ENCODE measurements at places on chromosomes 1 and 21.

DNA sequence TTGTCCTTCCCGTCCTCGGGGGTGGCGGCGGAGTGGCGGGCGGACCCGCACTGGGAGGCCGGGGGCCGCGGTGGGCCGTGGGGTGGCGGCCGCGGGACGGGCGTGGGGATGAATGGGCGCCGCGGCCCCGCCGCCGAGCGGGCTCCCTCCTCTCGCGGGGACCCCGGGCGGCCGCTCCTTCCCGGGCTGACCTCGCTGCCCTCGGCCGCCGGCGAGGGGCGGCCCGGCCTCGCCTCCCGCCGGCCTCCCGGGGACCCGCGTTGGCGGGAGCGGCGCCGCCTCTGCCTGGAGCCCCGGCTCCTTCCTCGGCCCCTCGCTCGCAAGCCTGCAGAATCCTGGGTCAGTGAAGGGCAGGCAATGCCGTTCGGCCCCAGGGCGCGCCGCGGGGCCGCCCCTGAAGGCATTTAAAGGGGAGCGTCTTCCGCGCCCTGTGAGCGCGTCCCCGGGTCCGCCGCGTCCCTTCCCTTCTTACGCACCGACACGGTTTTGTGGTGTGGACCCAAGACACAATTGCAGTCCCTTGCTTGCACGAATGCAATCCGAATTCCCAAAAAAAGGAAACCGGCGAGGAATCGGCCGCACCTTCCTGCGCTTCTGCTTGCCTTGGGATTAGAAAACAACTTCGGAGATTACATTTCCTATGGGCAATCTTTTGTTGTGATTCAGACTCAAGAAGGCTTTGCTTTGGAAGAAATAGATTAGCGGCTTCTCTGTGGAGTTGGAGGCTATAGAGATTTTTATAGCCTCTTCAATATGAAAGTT is 776 bp downstream of the ITSN1 start:
- DNase-seq: peak; percentile 50

DNA sequence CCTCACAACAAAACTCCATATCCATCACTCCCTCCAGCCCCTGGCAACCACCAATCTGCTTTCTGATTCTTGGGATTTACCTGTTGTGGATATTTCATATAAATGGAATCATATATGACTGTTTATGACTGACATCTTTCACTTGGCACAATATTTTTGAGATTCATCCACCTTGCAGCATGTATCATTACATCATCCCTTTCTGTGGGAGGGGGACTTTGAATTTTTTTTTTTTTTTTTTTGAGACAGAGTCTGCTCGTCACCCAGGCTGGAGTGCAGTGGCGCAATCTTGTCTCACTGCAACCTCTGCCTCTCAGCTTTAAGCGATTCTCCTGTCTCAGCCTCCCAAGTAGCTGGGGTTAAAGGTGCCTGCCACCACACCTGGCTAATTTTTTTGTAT is 128.2 kb downstream of the ITSN1 start:
- DNase-seq: no peak

GRCh38 chr1:165686971-165687433 is 11.4 kb downstream of the ALDH9A1 start:
- no peak for DNase-seq

DNA sequence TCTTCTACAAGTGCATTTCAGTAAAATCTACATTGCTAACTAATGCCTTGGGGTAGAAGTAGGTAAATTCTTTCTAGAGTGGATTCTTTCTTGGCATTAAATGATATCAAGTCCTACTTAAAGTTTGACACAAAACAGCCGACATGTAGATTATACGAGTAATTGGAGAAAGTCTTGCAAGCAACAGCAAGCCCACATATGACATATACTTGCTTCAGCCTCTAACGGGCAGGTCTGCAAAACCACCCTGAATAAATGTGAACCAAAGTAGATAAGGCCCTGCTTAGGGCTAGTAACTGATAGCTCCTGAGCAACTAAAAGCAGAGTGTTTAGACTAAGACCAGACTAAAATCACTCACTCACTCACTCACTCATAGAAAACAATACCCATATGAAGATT is 203.2 kb downstream of the LTN1 start:
- DNase-seq: no peak

- DNase-seq: no peak
Observed at GRCh38 chr21:31397030-31397429, 53.0 kb upstream of the TIAM1 start.

DNA sequence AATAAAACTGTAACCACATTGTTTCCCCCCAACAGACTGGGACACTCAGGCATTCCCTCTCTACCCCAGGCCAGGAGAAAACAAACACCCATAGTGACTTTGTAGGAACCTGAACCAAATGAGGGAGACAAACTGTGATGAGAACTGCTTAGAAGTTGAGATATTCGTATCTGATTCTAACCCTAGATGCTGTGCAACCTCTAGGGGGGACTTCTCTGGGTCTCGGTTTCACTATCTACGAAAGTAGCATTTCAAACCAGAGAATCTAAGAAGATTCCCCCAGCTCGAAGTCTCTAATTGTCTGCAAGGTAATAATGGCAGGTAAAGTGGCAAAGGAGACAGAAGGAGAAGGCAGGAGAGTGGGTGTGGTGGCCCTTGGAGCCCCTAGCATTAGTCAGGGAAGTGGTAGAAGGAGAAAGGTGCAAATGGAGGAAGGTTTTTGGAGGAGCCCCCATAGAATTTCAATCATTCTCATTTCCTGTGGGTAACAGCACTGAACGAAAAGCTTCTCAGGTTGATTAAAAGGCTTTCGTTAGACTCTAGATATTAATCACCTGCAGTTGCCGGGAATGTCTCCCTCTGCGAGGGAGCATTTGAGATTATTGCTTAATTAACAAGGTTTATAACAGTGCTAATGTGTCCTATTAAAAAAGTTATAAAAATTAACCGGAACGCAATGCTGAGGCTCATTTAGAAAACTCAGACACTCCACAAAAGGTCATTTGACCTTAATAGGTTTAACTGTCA is 46.4 kb downstream of the BEND5 start:
- no peak for DNase-seq

GRCh38 chr1:29251164-29252124 is 15.1 kb downstream of the PTPRU start:
- DNase-seq: no peak

DNA sequence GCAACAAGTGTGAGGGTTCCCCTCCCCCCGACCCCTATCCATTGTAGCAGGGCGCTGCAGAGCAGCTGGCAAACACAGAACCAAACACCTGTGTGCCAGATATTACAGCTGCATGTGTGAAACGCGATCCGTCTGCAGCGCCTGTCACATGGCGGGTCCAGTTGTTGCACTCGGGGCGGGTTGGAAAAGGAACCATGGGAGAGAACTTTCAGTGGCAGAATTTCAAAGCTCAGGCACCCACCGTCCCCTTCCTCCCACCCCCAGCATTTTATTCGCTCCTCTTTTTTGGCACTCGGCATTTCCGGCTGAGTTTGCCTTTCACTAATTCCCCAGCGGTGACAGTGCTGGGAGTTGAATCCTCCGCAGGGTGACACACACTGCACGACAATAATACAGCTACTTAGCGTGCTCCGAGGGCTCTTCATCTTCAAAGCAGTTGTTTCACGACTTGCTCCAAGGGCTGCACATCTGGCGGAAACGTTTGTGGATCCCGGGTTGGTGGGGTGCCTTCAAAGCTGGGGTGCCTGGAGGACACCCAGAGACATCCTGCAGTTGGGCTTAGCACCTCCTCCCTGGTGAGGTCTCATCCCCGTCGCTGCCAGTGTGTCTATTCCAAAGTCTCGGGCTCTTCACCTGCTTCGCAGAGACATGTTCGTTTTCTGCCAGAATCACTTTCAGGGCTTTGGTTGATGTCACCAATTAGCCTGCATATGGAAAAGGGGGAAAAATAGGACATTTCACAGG is 180.7 kb downstream of the ZBTB18 start:
- peak; percentile 29 for DNase-seq

GRCh38 chr1:245380790-245381535 is 226.2 kb downstream of the KIF26B start:
- DNase-seq: no peak

DNA sequence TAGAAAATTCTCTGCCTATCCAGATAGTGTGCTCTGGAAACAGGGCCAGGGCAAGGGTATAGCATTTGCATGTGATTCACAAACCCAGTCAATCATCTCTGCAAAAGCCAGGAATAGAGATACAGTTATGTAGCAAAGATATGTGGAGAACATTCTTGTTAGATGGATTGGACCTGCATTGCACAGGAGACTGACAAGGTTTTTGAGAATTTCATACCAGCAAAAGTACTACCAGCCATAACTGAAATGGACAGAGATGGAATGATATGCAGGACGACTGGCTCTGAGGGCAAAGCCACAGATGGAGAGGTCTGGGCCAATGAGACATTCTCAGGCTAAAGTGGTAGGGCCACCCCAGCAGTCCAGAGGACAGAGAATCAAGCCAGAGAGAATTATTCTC is 24.7 kb downstream of the SCMH1 start:
- no peak for DNase-seq

DNA sequence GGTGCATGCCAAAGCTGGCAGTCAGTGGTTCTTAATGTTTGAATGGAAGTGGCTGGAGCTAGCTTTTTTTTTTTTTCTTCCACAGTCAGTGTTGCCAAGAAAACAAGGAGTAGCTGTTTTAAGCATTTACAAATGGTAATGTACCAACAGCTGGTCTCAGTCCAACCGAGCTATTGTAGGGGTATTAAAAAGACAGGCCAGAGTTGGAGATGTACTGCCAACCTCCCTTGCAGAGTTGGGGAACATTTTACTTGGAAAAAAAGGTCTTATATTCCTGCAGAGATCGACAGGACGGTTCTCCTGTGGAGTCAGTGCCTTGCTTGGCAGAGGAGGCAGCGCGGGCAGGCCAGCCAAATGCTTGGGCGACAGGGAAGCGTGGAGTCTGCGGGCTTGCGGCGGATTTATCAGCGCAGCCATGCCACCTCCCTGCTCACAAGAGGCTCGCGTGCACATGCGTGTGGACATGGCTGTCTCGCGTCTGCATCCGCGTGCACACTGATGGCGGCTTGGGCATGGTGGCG is 338.1 kb downstream of the RPS6KC1 start:
- no peak for DNase-seq

- DNase-seq: no peak
Observed at GRCh38 chr1:207152792-207153468, 48.9 kb downstream of the C4BPA start.

DNA sequence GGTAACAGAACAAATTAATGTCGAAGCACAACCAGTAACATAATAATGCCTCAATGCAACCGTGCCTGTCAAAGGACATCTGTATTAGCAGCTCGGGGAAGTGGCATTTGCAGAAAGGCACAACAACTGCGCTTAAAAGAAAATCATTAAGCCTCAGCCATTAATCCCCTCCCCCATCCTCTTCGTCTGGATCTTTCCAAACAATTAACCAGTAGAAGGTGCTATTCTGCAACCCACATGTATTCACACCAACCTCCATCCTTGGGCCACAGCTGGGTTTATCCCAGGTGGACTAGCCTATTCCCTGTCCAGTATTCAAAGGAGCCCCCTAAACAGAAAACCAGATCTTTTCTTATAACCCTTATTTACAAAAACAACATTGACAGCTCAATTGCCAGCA is 2.6 kb downstream of the RERE start:
- DNase-seq: no peak

- DNase-seq: no peak
Observed at GRCh38 chr1:64251971-64252370, 48.5 kb downstream of the UBE2U start.

DNA sequence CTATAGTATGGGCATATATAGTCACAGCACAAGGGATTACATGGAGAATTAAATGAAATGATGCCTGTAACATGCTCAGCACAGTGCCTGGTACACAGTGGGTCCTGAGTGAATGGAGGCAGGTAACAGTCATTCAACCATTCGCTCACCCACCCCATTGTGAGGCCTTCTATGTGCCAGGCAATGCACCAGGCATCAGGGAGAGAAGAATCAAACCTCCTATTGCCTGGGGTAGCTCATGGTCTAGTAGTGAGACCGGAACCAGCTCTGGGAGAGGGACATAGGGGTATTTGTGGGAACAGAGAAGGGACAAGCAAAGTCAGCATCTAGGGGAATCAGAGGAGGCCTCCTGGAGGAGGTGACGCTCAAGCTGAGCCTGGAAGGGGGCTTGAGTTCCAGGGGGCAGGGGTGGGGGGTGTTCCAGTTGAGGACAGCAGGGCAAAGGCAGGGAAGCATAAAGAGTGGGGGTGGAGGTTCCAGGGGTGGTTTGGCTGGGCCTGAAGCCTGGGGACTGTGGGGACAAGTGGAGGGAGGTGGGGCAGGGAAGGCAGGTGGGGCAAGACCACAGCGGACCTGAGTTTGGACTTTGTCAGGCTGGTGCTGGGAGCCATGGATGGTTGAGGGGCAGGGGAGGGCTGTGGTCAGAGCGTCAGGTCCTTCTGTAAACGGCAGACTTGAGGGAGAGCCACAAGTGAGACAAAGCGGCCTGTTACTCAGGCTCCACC is 591.6 kb downstream of the PTPRU start:
- DNase-seq: no peak

GRCh38 chr1:67833602-67833940 is 304 bp upstream of the GNG12 start:
- peak; percentile 86 for DNase-seq

GRCh38 chr1:201783058-201783457 is 45.9 kb upstream of the IPO9 start:
- peak; percentile 54 for DNase-seq

GRCh38 chr1:174194461-174194860 is 35.1 kb downstream of the RABGAP1L start:
- DNase-seq: no peak

DNA sequence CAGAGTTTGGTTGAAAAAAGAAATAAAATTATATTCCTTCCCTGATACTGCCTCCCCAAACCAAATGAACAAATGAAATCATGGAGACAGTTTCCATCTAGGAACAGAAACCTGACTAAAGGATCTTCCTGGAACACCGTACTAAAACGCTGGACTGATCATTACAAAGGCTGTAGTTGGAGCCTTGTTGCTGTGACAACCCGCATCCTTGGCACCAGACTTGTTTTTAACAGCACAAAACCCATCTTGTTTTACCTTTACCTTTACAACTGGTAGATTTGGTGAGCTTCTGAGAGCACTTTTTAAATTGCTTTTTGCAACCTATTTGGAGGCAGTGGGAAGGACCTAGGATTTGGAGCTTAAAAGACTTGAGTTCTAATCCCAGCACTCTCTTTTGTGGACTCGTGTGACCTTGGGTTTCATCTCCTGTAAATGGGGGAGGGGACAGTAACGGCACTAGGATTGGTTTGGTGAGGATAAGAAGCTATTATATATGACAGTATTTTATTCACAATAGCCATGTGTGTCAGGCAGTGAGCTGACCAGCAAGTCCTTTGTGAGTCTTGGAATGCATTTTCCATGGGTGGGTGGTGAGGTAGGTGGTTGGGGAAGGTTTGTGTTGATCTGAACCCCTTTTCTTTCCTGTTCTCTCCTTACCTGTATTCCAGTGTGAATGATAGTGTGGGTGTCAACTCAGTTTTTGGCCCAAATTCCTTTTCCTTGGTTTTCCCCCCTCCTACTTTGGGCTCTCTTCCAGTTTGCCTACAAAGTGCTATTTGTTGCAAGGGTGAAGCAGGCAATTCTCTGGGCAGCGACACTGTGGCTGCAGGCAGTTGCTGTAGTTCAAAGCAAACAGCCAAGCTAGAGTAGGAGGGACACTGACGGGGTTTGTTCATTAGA is 12.6 kb downstream of the LRRC8D start:
- DNase-seq: no peak

- DNase-seq: no peak
Observed at GRCh38 chr1:153848805-153849204, 73.6 kb downstream of the SLC27A3 start.

Measured in cardiac fibroblast (primary cell).